Stimulated activated CD8-positive, alpha-beta memory T cell treated with anti-CD3 and anti-CD28 coated beads, Interleukin-15, amount 100 ng/mL, for 48 hours (primary cell): ENCODE measurements at places on chromosomes 1 and 21.

- DNase-seq = no peak
These were observed at the start of gene FMN2 for GRCh38 chr1:240091614-240092300. FMN2 (plus strand) TSS chr1:240091883; CDS start chr1:240092110, 227 bp downstream.

DNA sequence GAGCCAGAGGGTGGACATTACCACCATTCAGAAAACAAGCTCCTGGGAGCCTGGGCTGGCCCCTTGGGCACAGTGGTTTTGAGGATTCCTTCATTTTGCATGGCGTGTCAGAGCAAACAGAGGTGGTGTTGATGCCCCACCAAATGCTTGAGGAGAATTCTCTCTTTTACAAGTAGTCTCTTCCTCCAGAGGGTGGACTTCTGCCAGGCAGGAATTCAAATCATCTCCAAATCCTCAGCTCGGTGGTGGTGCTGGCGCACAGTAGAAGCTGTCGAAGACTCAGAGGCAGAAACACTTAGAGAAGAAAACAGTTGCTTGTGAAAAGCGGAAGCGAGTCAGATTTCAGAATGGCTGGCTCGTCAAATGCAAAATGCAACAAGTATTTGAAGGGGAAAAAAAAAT lies 3.4 kb upstream of the CHI3L1 start:
- no peak for DNase-seq

DNA sequence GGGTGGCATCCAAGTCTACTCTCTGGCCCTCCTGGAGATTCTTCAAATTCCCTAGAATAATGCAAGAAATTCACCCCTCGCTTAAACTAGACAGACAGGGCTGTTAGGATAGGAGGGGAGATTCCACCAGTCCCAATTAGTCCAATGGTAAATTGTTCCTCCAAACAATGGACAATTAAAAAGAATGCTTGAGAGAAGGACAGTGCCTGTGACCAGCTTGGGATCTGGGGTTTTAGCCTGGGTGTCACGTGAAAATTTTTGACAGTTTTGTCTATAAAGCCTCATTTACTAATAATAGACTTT lies 177.7 kb upstream of the RAB4A start:
- no peak for DNase-seq

GRCh38 chr1:200780545-200781369 lies 42.1 kb downstream of the CAMSAP2 start:
- no peak for DNase-seq

- no peak for DNase-seq
These were observed 81.5 kb downstream of the MRPS6 start for GRCh38 chr21:34154878-34155277.

GRCh38 chr1:224809613-224810012 lies 119.9 kb upstream of the DNAH14 start:
- no peak for DNase-seq

DNA sequence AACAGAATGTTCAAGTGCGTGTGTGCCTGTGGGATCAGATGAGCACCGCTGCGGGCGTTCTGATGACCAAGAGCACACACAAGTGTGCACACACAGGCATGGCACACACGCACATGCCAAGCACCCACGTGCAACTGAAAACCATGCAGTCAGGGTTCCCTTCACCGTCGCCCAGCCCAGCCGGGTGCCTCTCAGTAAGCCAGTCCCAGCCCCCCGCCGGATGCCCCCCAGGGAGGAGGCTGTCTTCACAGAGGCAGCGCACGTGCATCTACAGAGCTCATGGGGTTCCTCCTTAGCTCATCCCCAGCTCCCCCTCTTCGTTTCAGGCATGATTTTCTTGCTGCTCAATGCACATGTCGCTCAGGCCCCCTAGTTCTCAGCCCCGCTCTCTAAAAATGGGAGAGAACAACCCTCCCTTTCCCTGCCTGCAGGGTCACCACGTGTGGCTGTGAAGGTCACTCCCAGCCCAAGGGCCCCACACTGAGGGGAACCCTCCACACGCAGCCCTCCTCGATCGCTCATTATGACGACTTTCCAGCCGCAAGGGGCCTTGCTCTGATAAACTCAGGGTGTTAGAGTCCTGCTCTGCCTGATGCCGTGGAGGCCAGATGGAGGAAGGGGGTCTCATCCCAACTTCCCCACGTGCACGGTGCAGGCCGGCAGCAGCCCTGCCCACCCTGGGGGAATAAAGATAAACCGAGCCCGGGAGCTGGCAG lies 30.4 kb upstream of the ARHGEF16 start:
- no peak for DNase-seq

DNA sequence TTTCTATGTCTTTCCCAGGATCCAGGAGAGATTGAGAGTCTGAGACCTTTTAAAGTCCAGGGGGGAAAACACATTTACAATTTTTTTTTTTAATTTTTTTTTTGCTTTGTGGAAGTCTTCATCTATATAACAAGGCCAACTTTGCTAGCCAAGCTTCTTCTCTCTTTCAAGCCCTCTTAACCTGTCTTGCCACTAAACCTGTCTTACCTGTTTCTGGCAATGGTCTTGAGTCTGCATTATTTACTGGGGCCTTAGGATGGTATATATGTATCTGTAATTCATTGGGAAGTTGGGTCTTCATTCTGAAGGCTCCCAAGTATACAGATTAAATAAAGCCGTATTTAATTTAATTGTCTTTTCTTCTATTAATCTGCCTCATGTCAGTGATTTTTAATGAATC lies 750.9 kb upstream of the B3GALT2 start:
- no peak for DNase-seq

DNA sequence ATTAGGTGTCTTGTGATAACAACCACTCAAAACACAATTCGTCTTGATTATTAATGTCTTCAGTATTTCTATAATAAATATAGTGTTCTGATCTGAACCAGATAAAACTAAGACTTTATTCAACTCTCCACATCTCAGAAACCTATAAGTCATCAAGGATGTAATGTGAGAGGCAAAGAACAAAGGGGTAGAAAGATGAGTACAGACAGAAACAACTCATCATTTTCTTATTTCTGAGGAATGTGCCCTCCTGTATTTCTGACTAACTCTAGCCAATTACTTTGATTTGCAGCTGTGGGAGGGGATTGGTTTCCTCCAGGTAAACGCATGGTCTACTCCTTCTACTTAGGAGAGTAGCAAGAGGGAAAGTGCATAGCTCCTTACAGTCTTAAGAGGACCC lies 73.7 kb upstream of the ST6GALNAC5 start:
- DNase-seq = no peak

DNA sequence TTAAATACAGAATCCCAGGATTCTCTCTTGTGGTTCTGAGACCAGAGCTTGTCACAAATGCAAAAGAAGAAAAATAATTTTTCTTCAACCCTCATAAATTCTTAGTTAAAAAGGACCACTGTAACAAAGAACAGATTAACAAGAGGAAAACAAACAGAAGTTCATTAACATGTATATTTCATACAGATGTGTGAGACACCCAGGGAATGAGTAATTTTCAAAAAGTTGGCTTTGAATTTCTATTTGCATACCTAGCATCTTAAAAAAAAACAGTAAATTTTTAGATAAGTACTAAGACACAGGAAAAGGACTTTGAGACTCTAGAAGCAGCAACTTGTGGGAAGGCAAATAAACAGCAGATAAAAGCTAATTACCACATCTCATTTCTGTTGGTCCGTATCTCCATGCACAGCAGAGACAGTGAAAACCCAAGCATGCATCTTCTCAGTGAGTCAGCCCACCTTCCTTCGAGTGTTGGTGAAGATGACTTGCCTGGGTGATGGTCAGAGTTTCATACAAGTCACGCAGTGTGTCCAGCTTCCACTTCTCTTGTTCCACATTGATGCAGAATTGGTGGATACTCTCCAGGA lies 399.9 kb upstream of the ADAMTS5 start:
- DNase-seq = no peak

- no peak for DNase-seq
These were observed 97.2 kb downstream of the ZFYVE9 start for GRCh38 chr1:52238887-52239707.

DNA sequence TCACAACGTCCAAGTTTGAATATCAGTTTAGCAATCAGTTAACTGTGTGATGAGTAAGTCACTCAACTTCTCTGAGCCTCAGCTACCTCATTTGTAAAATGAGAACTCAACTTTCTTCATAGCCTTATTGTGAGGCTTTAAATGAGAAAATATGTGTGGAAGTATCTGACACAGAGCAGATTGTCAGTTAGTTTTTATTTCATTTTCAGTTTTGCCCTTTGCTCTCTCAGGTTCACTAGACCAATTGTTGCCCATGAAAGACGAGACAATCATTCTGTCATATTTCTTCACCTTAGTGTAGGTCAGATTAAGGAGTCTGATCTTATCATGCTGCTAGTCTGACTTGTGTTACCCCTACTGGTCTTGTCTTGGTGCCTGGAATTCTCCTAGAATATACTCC lies 232.8 kb upstream of the PTBP2 start:
- DNase-seq = no peak

DNA sequence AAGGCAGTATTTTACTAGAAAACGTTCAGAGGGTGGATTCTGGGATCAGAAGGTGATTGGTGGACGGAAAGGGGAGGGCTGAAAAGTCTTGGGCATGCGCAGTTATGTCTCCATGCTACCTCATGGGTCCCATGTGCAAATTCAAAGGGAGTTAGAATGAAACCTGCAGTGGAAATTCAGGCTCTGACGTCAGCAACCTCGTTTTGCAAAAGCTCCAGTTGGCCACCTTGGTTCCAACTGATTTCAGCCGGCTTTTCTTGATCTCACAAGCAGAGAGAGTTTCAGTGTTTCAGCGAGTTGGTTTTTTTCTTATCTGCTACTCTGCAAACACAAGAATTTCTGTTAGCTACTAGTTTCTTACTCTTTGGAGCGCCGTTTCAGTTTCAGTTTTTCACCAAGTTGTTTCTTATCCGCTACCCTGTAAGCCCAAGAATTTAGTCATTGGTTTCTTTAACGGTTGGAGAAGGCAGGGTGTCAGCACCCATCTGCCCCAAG lies 69.8 kb upstream of the PGBD5 start:
- DNase-seq = peak; percentile 6

GRCh38 chr1:14261395-14261794 lies 337.1 kb upstream of the KAZN start:
- no peak for DNase-seq

DNA sequence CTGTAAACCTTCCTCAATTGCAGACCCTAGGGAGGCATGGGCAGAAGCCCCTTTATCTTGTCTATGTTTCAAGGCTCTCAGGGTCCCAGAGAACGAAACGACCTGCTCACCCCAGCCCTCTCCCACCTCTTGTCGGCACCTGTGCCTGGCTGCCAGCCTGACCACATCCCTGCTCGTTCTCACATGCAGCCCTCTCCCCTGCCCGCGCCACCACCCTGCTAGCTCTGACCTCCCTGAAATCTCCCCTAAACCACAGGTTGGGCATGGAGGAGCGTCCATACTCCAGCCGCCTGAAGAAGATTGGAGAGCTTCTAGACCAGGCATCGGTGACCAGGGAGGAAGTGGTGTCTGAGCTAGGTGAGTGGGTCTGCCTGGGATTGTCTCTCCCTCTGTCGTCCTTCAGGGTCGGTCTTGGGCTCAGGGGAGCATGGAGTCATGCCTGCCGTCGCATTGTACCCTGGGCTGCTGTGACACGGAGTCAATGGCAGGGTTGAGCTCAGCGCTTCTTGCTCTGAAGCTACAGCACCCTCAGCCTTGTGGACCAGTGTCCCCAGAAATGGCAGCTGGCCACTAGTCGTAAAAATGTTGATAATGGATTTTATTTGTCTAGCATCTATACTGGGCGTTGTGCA lies 3.6 kb downstream of the ADPRS start:
- no peak for DNase-seq

DNA sequence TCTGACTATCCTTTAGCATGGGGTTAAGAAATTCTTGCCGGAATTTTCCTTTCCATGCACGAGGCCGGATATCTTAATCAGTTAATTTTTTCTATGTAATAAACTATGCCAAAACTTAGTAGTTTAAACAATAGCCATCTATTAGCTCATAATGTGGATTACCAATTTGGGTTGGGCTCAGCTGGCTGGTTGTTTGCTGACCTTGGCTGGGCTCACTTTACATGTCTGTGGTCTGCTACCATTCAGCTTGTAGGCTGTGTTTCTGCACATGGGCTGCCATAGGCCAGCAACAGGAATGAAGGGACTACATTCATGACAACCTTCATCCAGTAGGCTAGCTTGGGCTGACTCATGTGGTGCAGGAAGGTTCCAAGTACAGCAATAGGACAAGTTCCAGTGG lies 56.0 kb upstream of the NTPCR start:
- DNase-seq = no peak
